ENCODE measurements at places on chromosomes 3 and 15. TPM values are rescaled to one million over a fixed set of nuclear protein-coding genes. Genes with fewer than 3 reads are reported as not detected.

DNA sequence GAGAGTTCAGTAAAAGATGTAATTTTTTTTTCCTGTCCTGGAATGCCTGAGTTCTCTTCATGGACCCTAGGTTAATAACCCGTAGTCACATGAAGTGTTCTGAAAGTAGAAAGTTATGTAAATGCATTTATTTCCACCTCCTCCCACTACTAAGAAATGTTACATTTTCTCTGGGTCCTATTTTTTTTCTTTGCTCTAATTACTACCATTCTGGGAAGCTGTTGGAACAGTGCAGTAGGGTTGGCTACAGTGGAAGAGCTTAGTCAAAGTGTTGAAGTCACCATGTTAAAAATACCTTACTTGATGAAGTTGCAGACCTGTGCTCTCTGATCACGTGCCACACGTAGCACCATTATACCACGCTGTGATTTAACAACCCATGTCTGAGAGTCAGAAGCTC lies 153.8 kb upstream of the TSC22D2 start:
- DNase-seq: no peak

The MRAS gene
- total RNA-seq: 80.5 TPM

DNA sequence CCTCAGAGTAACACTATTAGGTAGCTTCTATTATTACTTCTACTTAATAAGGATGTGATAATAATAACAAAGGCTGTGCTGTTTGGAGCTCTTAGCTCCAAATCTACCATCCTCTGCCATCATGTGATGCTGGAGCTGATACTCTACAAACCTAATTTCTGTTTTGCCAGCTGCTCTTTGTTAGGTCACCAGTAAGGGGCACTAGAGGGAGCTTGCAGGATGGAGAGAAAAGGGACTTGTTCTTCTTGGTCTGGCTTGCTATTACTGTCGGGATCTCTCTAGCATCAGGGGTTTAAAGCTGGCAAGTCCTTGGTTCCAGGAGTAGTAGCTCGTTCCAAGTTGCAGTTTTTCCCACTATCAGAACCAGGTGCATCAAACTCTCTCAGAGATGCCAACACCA lies 194.9 kb upstream of the KBTBD8 start:
- no peak for DNase-seq

The GAP43 gene
- not detected for total RNA-seq

The DHFR2 gene
- 8.3 TPM for total RNA-seq

The GOLGA6B gene
- total RNA-seq: not detected

The CCDC54 gene
- total RNA-seq: not detected

- DNase-seq: no peak
These were observed 326.6 kb downstream of the MAGI1 start for GRCh38 chr3:65712140-65712539.

DNA sequence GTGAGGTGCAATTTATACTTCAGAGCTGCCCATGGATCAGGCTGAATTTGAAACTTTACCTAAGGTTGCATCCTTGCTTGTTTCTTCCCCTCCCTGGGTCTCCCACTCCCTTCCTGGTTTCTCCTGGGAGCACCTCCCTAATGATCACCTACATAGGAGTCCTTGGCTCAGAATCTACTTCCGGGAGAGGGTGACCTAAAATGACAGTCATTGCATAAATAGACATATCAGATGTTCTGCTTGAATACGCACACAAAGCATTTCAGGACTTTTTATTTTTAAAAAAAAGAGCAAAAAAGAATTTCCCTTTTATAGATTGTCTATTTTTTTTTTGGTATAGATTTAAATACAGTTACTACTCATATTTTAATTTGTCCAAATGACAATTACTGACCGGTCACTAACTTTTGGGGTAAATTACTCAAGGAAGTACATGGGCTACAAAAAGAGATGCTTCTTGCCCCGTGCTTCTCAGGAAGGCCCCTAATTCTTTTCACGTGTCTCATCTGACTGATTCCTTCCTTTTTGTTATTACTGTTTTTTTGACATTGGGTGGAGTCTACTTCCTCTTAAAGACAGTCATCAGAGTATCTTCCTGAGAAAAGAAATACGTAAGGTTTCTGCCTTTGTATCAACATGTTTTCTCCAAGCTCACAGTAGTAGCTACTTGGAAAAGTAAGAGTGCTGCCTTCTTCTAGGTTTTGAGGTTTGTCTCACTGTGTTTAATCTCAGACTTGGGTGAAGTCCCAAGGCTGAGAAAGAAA lies 4.9 kb upstream of the MYZAP start:
- DNase-seq: no peak

The HIGD2B gene
- not detected for total RNA-seq

The CASR gene
- 0.13 TPM for total RNA-seq

The SNX22 gene
- 0.35 TPM for total RNA-seq

The RNF168 gene
- total RNA-seq: 11.6 TPM

- no peak for DNase-seq
These were observed 24.0 kb upstream of the RAD18 start for GRCh38 chr3:8987226-8987625.

DNA sequence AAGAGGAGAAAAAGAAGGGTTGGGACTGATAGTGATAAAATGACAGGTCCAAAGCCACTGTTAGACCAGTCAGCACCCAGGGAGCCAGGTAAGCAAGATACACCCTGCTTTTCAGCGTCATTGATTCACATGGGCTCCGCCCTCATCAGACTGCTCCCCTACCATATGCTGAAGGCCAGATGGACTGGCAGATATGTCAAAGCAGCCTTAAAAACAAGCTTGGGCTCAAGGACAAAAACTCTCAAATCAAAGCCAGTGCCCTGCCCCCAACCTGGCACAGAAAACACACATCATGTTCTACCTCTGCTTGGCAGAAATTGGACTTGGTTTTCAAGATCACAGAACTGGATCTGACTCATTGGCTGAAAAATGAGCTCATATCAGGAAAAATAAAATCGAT lies 33.4 kb downstream of the SH3BP5 start:
- DNase-seq: no peak

DNA sequence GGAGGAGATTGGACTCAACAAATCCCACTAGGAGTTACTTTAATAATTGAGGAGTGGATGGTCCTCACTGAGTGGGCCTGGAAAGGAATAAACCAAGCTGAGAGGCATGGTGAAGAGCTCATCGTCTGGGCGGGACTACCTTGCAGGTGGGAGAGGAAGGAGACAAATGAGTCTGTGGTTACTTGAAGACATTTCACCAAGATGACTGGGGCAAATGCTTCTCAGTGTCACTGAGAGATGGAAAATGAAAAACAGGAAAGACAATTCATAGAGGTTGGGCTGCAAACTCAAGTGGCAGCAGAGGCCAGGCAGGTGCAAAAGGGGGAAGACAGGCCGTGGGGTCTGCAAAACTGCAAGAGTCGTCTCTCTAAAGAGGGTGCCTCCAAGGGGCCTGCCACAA lies 1.5 kb upstream of the ARHGAP31 start:
- no peak for DNase-seq

The SH2D7 gene
- total RNA-seq: not detected

GRCh38 chr15:71679793-71680353 lies 130.5 kb upstream of the NR2E3 start:
- no peak for DNase-seq

The PRKAR2A gene
- 52.6 TPM for total RNA-seq

The SLC2A2 gene
- total RNA-seq: 0.10 TPM

The PLA2G4E gene
- not detected for total RNA-seq

The SCAANT1 gene
- not detected for total RNA-seq

The LRRC2 gene
- 4.6 TPM for total RNA-seq

DNA sequence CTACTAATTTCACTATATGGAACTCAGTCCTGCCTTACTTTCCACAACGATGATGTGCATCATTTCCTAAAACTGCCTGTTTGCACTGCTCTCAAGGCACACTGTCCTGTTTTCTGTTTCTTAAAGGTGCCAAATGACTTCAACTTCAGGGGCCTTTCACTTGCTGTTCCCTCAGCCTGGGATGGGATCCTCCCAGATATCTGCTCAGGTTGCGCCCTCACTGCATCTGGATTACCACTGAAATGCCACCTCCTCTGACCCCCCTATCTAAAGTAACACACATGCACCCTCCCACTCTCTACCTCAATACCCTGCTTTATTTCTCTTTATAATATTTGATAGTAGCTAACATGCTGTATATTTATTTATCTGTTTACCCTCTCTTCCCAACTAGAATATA lies 123.8 kb upstream of the CMC1 start:
- no peak for DNase-seq

DNA sequence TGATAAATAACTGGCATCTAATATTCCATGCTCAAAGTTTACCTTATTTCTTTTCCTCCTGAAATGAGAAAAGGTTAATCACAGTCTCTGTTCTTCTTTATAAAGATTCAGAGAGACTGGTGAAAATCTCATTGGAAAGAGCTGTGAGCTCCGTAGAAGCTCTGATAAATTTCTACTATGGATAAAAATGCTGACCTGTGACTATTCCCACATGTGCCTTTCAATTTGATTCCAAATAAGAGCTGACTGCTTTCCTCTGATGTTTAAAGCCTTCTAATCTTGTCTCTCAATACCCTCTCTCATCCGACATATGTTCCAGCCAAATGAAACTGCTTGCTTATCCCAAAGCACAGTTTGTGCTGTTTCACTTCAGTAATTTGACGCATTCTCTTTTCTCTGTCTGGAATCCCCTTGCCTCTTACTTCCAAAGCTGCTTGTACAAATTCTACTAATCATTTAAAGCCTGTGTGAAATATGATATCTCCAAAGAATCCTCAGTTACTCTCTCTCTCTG lies 130.1 kb downstream of the RTP4 start:
- DNase-seq: no peak

The EFCAB12 gene
- 1.6 TPM for total RNA-seq

The KNG1 gene
- total RNA-seq: 0.23 TPM

- DNase-seq: no peak
These were observed 223.3 kb upstream of the ADAMTS9 start for GRCh38 chr3:64911138-64911537.

DNA sequence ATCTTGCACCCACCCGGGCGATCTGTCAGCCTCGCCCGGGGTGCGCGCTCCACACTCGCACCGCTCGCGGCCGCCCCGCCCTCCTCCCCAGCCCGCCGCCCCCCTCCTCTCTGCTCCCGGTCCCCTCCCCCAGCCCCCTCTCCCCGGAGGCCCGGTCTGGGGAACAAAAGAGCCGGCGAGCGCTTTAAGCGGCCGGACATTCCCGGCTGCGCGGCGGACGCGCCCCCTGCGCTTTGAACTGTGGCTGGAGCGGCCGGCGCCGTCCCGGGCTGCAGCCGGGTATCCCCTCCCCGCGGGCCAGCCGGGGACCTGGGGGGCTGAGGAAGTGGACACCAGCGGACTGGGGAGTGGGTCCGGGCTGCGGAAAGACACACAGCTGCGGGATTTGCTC lies at the start of gene IGDCC3:
Gene IGDCC3 (minus strand): TSS at position 27 of the 391 bp plus-strand sequence. CDS start 214 bp downstream, outside the sequence.
- peak; percentile 57 for DNase-seq

DNA sequence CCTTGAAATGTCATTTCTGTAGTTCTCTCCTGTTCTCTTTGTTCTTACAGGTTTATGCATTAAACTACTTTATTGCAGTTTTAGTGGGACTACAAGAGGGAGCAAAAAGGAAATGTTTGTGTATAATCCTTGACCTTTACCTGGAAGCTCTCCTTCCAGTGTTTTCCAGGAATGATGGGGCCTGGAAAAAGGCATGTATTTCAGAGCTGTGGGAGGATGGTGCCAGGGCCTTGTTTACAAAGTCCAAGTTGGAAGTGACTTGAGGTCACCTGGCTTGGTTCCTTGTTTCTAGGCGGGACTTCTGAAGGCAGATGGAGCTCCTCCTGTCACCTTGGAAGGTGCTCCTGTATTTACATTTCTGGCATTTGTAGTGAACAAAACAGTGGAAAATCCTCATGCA lies 15.1 kb downstream of the ACVR2B start:
- no peak for DNase-seq

The EPHB3 gene
- total RNA-seq: 10.6 TPM

The NRG4 gene
- not detected for total RNA-seq

The CLRN1 gene
- total RNA-seq: not detected

GRCh38 chr3:8959668-8960067 lies 3.6 kb downstream of the RAD18 start:
- DNase-seq: no peak

- no peak for DNase-seq
These were observed 110.0 kb downstream of the FHIT start for GRCh38 chr3:61141227-61141626.

GRCh38 chr15:70243686-70244540 lies 146.2 kb upstream of the TLE3 start:
- DNase-seq: no peak

- no peak for DNase-seq
These were observed 222.4 kb downstream of the CPNE4 start for GRCh38 chr3:131812433-131812832.

The ACKR4 gene
- total RNA-seq: 0.24 TPM

DNA sequence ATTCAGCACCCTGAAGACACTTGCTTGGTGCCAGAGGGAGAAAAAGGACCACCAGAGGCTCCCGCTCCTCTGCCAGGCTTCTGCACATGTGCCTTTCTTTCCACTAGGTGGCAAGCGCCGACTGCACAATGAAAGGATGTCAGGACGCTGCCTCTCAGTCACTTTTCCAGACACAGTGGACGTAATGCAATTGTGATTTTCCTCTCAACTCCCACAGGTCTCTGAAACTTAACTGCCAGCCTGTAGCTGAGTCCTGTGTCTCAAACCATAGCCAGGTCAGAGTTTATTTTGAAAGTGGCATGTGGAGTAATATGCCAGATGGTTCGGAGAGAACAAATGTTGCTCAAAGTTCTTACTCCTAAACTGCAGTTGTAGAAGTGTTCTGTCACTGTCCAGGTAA lies 162.9 kb downstream of the ITPR1 start:
- peak; percentile 57 for DNase-seq

DNA sequence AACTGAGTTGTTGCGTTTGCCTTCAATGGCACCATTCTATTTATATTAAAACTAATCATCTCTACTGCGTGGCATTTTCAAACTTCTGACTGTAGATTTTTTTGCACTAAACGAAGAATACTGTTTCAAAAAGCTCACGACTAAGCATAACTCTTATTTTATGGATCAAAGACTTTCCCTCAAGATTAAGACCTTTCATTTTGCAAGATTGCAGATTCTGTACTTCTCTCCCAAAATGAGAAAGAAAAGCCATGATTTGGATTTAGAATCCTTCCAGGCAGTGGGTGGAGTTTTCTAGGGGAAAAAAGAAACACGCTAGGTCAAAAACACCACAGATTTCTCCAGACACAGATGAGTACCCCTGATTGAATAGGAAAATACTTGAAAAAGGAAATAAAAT lies 617.2 kb upstream of the NR2F2 start:
- no peak for DNase-seq

DNA sequence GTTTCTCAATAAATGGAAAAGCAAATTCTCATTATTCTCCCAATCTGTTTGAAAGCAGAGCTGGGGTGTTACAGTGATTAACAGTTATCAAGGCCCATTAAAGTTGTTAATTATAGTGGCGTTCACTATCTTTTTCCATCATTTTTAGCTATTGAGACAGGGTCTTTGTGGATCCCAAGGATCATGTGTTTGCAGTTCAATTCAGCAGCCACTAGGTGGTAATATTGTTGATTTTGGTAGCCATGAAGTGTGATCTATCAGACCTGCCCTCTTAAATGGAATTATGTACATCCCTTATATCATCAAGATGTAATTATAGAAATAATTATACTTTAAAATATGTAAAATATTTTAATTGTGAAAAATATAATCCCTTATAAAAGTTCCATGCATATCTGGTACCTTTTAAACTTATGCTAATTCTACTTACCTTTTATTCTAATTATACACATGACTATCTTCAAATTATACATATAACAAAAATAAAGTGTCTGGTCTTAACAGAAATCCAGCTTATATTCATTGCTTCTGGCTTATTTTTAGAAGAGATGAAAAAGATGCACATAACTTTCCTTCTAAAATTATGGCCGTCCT lies 126.4 kb downstream of the GREM1 start:
- DNase-seq: no peak

All from ovary (tissue), 10 donors.